NCI-H1417 treated with DMSO at 0.1 percent for 48 hours (cell line): ENCODE measurements at places on chromosomes 3 and 15.

- no peak for DNase-seq
Observed at GRCh38 chr3:108509263-108509662, 1.1 kb downstream of the MYH15 start.

DNA sequence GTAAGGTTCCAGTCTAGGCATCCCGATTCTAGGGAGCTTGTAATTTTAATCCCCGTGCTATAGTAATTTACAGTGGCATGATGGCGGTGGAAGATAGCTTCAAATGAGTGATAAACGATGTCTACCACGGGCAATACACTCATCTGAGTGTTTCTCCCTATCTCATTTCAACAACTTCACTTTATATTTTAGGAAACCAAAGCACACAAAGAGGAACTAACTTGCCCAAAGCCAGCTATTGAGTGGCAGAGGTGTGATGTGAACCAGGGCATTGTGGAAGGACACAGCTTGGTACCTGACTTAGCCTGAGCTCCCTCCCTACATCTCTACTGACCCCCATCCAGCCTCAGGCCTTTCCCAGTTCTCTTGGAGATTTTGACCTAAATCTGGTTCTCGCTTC lies 16.9 kb upstream of the FILIP1L start:
- DNase-seq = no peak

GRCh38 chr3:156781310-156782230 lies 44.6 kb upstream of the LEKR1 start:
- DNase-seq = no peak

DNA sequence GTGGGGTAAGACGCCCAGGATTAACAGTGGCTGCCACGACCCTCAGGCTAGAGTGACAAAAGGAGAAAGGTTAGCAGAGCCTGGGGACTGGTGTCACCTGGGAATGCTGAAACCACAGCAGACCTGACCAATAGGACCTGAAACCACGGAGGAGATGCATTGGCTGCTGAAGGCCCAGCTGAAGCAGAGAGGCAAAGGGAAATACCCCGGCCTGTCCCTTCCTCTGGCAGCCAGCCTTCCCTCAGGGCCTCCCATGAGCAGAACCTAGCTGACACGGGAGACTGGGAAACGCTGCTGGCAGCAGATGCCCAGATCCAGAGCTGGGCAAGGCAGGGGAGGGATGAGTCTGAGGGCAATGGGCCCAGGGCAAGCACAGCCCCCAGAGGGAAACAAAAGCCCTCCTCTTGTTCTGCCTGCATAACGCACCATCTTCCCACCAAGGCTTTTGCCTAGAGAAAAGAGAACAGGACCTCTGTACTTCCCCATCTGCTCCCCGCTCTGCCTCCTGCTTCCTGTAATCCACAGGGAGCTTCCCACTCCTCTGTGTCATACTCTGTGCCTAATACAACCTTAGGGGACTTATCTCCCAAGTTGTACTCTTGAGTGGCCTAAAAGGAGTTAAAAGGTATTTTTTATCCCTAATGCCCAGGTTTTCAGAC lies 216.2 kb downstream of the ABHD5 start:
- no peak for DNase-seq

DNA sequence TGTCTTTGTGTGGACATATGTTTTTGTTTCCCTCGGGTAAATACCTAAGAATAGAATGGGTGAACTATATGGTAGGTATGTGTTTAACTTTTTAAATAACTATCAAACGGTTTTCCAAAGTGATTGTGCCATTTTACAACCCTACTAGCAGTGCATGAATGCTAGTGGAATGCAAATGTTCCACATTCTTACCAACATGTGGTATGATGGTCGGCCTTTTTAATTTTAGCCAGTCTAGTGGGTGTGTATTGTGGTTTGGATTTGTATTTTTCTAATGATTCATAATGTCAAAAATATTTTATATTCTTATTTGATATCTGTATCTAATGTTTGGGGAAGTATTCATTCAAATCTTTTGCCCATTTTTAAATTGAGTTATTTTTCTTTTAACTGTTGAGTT lies 68.2 kb upstream of the SMAD3 start:
- no peak for DNase-seq
